MCF 10A (cell line): ENCODE measurements at places on chromosomes 7 and 10. TPM values are rescaled to one million over a fixed set of nuclear protein-coding genes. Genes with fewer than 3 reads are reported as not detected.

The NKX6-2 gene
- not detected in 2 replicates for total RNA-seq

The RAB18 gene
- 126 and 129 TPM in 2 replicates for total RNA-seq

The NANOS1 gene
- 2.2 and 3.8 TPM in 2 replicates for total RNA-seq

The CALHM3 gene
- not detected in 2 replicates for total RNA-seq

The NPY gene
- total RNA-seq: not detected in 2 replicates

The AMPH gene
- 0.63 and 0.81 TPM in 2 replicates for total RNA-seq

The MMS19 gene
- 67.0 and 67.2 TPM in 2 replicates for total RNA-seq

The TMEM270 gene
- not detected in 2 replicates for total RNA-seq

The PCGF5 gene
- 25.8 and 34.6 TPM in 2 replicates for total RNA-seq

The SPAM1 gene
- not detected in 2 replicates for total RNA-seq

The CYP26C1 gene
- 0.07 and 0.14 TPM in 2 replicates for total RNA-seq

The NUB1 gene
- total RNA-seq: 53.3 and 59.6 TPM in 2 replicates

The HNRNPH3 gene
- 216 and 285 TPM in 2 replicates for total RNA-seq

The MGAM2 gene
- total RNA-seq: not detected in 2 replicates

The FMC1 gene
- total RNA-seq: 11.8 and 11.9 TPM in 2 replicates

The LRRN3 gene
- not detected in 2 replicates for total RNA-seq

The TIMM23B gene
- 31.3 and 34.4 TPM in 2 replicates for total RNA-seq

The ZNF438 gene
- total RNA-seq: 6.8 and 8.4 TPM in 2 replicates

The BMS1 gene
- total RNA-seq: 26.9 and 28.1 TPM in 2 replicates

The SRRM3 gene
- 0.70 and 0.71 TPM in 2 replicates for total RNA-seq

The TFPI2 gene
- total RNA-seq: not detected in 2 replicates

The PNLIP gene
- not detected in 2 replicates for total RNA-seq

The LIPJ gene
- total RNA-seq: not detected in 2 replicates

The TEX36 gene
- not detected in 2 replicates for total RNA-seq

The CCAR1 gene
- total RNA-seq: 103 and 116 TPM in 2 replicates

The HOXA4 gene
- 2.6 and 3.7 TPM in 2 replicates for total RNA-seq

The TMEM184A gene
- 9.0 and 14.2 TPM in 2 replicates for total RNA-seq

The GNGT1 gene
- total RNA-seq: not detected in 2 replicates

The FOXI2 gene
- not detected in 2 replicates for total RNA-seq

The PNLIPRP1 gene
- total RNA-seq: not detected in 2 replicates
